Lung microvascular endothelial cell (primary cell): ENCODE measurements at places on chromosomes 11 and 22. TPM values are rescaled to one million over a fixed set of nuclear protein-coding genes. Genes with fewer than 3 reads are reported as not detected.

GRCh38 chr11:129951201-129951865 lies 51.3 kb downstream of the PRDM10 start:
- no peak for DNase-seq

Gene LARGE2
- total RNA-seq = not detected in 2 replicates

GRCh38 chr11:2621894-2622293 lies 77.9 kb downstream of the KCNQ1OT1 start:
- DNase-seq = no peak

DNA sequence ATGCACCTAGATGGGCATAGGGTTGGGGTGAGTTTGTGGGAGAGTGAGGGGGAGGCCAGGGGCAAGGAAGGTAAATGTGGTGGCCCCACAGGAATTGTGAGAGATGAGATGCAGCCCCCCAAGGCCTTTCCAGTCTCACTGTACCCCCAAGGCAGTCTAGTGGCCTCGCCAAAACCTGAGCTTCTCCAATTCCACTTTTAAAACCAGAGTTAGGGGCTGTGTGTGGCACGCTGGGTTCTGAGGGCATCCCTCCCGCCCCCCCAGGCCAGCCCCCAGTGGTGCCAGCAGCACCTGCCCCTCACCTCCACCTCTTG lies 40.4 kb downstream of the KCNC1 start:
- no peak for DNase-seq

DNA sequence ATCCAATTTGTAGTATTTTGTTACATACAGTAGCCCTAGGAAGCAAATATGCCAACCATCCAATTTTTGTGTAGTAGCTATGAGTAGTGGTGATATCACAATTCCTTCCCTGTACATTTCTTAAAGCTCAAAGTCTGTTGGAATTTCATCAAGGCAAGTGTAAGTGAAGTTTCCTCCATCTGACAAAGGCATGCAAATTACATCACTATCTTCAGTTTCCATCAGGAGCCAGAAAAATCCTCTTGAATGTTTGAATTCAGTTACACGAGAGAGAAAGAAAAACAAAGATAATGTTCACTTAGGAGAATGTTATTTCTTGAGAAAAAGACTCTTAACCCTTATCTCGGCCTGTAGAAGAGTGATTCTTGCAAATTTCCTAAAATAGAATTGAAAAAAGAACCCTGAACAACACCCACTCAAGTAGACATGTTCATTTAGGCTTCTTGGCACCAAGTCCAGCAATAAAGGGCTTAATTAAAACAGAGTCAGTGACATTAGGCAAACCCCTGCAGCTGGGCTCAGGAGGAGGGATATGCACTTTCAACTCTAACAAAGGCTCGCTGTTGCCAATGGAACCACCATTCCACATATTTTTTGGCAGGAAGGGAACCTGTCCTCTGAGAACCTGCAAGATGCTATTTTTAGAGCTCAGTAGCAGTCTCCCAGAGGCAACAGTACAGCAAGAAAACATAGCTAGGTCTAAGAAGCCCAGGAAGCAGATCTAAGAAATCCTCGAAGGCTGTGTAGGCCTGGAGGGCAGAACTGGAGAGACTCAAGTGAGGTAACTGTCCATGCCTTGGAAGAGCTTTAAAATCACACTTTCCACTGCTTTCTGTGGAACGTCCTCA lies 144.6 kb downstream of the CCDC81 start:
- peak; percentile 78 for DNase-seq

DNA sequence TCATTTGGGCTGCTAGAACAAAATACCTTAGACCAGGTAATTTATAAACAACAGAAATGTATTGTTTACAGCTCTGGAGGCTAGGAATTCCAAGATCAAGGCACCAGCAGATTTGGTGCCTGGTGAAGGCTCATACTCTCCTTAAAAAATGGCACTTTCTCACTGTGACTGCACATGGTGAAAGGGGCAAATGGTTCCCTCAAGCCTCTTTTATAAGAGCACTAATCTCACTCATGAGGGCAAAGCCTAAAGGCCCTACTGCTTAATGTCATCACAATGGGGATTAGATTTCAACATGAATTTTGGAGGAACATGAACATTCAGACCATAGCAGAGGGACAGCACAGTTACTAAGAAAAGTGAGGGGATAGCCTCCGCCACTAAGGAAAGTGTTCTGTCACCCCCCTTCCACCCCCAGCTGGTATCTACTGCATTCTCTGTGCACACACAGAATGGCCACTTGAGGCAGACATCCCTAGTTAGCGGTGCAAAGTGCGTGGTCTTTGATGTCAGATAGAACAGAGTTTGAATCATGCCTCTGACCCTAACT lies 47.2 kb upstream of the CEP295 start:
- no peak for DNase-seq

DNA sequence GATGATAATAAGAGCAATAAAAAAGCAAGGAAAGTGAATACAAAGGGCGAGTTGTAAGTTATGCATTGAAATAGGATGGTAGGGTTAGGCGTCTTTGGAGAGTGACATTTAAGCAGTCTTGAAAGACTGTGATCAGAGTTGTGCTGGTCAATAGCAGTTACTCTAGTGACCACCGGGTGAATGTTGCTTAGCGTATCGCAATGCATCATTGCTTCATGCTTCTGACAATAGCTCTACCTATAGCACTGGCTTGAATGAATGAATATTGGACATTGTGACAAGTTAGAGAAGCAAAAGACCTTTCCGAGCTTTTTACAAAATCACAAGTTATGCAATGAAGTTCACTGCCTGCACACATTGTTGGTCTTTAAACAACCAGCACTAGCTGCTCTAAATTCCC lies 7.7 kb upstream of the OR8B12 start:
- no peak for DNase-seq

Gene SLC15A3
- total RNA-seq = 4.6 and 6.0 TPM in 2 replicates

GRCh38 chr11:67256477-67257135 lies 9.7 kb upstream of the GRK2 start:
- DNase-seq = no peak

- DNase-seq = peak; percentile 46
Observed at GRCh38 chr11:57324154-57324885, 432 bp downstream of the TNKS1BP1 start.

- DNase-seq = no peak
Observed at GRCh38 chr11:76910620-76911414, 50.1 kb downstream of the ACER3 start.

DNA sequence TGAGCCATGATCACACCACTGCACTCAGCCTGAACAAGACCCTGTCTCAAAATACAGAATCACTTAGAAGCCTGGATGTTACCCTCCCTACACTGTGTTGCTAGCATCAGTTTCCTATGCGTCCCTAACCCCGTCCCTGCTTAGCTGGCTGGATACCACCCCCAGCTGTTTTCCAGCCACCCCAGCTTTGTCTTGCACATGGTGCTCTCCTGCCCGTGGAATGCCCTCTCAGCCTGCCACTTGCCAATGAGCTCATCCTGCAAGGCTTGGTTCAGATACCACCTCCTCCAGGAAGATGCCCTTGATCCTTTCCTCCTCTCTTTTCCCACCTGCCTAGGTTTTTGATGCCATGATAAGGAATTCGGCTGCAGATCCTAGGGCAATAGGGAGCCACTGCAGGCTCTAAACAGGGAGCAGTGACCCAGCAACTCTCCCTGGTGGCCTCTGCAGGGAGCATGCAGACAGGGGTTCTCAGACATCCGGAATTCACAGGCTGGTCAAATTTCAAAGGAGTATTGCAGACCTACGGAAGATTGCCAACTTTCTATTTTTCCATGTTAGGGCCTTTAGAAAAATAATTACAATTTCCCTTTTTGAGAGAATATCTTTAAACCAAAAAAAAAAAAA lies 52.7 kb upstream of the WNT7B start:
- no peak for DNase-seq

DNA sequence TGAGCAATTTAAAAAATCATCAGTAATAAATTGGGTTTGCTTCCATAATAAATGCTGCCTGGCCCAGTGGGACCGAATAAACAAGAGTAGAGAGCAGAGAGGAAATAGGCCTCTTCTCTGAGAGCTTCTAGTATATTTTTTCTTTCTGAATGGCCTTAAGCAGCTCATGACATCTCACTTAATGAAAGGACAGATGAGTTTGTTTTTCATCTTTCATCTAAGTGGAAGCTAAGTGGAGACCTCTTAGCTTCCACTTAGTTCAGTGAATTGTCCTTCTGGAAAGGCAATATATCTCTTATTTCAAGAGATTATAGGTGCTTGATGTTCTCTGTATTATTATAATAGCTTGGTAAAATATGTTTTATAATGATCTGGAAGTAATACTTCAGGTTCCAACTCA lies 245.9 kb upstream of the ANO3 start:
- no peak for DNase-seq

- DNase-seq = no peak
Observed at GRCh38 chr11:69948256-69949141, 129.3 kb upstream of the FGF3 start.

- DNase-seq = no peak
Observed at GRCh38 chr11:73265853-73266645, 6.1 kb upstream of the P2RY6 start.

DNA sequence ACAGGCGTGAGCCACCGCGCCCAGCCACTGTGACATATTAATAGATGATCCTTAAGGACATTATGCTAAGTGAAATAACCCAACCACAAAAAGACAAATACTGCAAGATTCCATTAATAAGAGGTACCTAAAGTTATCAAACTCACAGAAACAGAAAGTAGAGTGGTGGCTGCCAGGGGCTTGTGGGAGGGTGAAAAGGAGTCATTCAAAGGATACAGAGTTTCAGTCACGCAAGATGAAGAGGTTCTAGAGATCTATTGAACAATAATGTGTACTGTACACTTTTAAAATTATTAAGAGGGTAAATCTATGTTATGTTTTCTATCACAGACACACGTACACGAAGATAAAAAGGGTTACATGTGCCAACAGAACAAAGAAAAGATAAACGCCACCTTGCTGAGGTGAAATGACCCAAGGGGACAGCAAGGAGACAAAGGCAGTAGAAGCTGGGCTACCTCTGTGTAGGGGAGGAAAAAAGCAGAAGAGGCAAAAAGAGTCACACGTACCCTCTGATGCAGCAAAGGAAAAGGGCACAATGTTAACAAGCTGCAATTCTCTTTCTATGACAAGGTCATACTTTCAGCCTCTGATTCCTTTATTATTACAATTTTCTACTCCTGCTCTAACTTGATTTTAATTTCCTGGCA lies 65.3 kb downstream of the AMBRA1 start:
- no peak for DNase-seq

DNA sequence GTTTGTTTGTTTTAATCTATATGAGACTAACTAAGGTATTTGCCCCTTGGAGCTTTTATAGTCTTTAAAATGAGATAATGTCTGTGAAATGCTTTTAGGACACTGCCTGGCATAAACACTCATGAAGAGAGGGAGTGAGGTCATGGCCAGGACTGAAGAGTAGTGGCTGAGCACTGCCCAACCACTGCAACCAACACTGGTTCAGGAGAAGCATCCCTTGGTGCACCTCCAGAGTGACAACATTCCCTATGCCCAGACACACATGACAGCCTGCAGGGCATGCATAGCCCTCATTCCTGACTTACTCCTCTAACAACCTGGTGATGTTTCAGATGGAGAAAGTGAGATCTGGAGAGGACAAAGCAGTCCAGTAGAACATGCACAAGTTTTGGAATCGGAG lies 36.1 kb downstream of the ME3 start:
- DNase-seq = no peak

Gene FUT4
- total RNA-seq = 2.8 and 6.3 TPM in 2 replicates

- DNase-seq = no peak
Observed at GRCh38 chr11:69882270-69882608, 63.0 kb upstream of the FGF3 start.

GRCh38 chr22:36510966-36511881 lies 4.4 kb upstream of the FOXRED2 start:
- DNase-seq = peak; percentile 61

DNA sequence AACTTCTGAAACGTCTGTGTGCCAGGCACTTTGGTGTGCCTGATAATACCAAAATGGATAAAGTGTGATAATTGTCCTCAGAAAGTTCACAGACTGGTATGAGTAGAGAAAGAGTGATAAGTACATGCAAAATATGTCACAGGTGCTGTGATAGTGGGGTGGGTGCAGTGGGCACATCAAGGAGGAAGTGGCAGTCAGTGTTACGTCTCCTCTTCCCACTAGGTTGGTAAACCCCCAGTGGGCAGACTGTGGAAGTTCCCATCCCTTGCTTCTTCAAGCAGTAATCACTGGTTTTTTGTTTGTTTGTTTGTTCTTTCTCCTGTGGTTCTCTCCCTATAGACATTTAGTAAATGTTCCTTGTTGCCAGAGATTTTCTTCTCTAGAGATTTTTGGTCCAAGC lies 5.4 kb downstream of the RNF121 start:
- DNase-seq = no peak

GRCh38 chr11:78138694-78139421 lies 568 bp downstream of the ALG8 start:
- DNase-seq = no peak

- DNase-seq = peak; percentile 94
Observed at GRCh38 chr22:20507253-20508066, at the start of gene MED15. Gene MED15 (plus strand): TSS chr22:20507610. CDS start chr22:20507679, 69 bp downstream.

DNA sequence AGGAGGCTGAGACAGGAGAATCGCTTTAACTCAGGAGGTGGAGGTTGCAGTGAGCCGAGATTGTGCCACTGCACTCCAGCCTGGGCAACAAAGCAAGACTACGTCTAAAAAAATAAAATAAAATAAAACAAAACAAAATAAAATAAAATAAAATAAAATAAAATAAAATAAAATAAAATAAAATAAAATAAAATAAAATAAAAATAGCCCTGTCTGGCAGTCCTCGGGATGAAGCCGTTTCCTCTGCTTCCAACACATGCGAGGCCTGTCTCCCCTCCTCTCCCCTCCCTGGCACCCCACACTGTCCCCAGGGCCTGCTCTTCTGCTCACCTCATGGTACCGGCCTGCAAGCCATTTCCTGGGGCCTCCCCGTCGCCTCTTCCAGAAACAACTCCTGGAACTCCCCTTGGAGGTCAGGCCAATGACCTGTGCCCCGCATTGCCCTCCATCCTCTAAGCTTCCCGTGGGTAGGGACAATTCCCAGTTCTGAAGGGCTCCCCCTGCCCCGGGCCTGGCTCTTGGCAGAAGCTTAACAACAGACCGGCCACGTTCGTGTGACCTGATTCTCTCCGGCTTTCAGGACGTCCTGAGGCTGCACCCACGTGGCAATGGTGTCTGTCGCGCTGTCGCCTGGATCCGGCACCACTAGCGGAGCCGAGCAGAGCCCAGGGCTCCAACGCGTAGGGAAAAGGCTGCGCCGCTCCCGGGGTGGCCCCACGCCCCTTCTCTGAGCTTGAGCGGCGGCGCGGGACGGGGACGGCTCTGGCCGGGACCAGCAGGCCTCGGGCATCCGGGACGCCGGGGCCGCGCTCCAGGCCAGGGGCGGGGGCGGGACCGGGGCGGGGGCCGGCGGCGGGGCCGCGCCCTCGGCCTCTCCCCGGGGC lies 456 bp upstream of the PARVB start:
- peak; percentile 43 for DNase-seq

Gene UFD1
- 82.5 and 101 TPM in 2 replicates for total RNA-seq

- peak; percentile 50 for DNase-seq
Observed at GRCh38 chr11:11279956-11280689, 72.9 kb downstream of the CSNK2A3 start.

- no peak for DNase-seq
Observed at GRCh38 chr11:104934594-104934993, 33.8 kb downstream of the CASP4 start.

Gene CST6
- total RNA-seq = 0.20 and 0.22 TPM in 2 replicates

Gene OR10D3
- not detected in 2 replicates for total RNA-seq
